ENCODE measurements at places on chromosomes 3 and 15.

GRCh38 chr3:152564459-152564858 lies 270.5 kb upstream of the P2RY1 start:
- DNase-seq: no peak

DNA sequence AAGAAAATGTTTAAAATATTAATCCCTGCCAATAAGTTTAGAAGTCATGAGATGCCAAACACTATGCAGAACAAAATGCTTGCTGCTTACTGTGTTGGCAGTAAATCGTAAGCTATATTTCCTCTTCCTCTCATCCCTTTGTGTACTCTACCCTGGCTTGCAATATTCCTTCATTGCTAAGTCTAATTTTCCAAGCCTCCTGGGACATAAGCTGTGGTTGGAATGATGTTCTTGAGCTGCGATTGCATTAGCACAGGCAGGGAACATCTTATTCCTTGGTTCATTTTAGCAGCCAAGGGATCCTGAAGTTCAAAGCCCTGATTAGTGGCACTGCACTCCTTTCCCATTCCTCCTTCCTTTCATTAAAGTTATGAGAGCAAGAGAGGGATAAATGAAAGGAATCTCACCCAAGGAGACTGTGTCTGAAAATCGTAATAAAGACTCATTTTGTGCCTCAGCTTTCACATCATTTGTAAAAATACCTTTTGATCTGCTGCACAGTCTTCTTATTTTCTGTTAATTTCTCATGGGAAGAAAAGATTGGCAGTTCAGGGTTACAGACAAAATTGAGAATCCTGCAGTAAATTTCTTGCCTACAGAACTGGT lies 535.2 kb downstream of the OCA2 start:
- no peak for DNase-seq

- DNase-seq: no peak
Measured at GRCh38 chr3:39819899-39820298, 10.5 kb downstream of the MYRIP start.

DNA sequence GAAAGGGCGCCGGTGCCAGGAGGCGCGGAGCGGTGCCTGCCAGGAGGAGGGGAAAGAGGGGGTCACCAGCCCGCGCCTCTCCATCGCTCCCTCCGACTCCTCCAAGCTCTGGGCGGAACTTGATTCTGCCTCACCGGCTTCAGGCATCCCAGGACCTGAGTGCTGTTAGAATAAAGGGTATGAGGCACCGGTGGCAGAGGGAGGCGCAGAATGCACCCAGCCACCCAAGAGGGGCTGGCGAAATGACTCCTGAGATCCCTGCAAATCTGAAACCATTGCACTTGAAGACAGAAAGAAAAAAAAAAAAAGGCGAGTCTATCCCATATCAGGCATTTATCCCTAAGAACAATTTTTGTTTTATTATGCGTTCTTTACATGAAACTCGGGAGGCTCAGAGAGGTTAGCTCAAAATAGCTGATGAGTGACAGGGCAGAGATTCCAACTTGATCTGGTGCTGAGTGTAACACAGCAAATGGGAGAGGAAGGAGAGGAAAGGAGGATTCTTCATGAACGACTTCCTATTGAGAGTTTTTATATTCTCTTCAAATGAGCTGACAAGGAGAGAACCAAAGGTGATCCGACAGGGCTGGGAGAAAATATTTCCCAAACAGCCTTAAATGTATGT lies 157.0 kb upstream of the FRMD4B start:
- DNase-seq: no peak

GRCh38 chr3:10417847-10418246 lies 87.5 kb downstream of the ATP2B2 start:
- DNase-seq: no peak

GRCh38 chr15:83837945-83838571 lies 184.1 kb downstream of the ADAMTSL3 start:
- no peak for DNase-seq

DNA sequence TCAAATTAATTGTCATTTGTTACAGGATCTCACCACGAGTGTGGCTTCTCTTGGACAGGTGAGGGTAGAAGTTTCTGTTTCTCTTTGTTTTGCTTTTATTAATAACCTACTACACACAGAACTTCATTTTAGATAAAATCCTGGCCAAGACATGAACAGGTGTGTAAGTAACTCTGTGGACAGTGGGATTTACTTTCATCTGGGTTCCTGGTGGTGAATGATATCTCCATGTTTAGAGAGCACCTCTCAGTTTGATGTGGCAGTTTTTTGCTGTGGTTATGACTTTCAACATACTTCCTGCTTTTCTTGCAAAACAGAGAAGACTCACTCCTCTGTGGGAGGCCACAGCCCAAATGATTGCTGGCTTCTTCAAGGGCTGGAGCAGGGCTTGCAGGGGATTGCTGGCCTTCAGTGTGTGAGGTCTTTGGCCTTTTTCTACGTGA lies 71.1 kb upstream of the XCR1 start:
- DNase-seq: peak; percentile 46
